CD4-positive, alpha-beta T cell treated with Interleukin-1 beta for 1 hour (primary cell): ENCODE measurements at places on chromosomes 16 and 17.

GRCh38 chr16:2591476-2592240 lies 53.8 kb downstream of the PDPK1 start:
- DNase-seq: no peak

- DNase-seq: peak; percentile 24
These were observed 862 bp downstream of the DCAKD start for GRCh38 chr17:45050481-45051059.

GRCh38 chr16:47999595-47999994 lies 156.2 kb downstream of the ABCC12 start:
- no peak for DNase-seq

- DNase-seq: no peak
These were observed 5.6 kb upstream of the HSBP1 start for GRCh38 chr16:83802135-83802534.

GRCh38 chr17:9371019-9371418 lies 204.6 kb downstream of the STX8 start:
- no peak for DNase-seq

DNA sequence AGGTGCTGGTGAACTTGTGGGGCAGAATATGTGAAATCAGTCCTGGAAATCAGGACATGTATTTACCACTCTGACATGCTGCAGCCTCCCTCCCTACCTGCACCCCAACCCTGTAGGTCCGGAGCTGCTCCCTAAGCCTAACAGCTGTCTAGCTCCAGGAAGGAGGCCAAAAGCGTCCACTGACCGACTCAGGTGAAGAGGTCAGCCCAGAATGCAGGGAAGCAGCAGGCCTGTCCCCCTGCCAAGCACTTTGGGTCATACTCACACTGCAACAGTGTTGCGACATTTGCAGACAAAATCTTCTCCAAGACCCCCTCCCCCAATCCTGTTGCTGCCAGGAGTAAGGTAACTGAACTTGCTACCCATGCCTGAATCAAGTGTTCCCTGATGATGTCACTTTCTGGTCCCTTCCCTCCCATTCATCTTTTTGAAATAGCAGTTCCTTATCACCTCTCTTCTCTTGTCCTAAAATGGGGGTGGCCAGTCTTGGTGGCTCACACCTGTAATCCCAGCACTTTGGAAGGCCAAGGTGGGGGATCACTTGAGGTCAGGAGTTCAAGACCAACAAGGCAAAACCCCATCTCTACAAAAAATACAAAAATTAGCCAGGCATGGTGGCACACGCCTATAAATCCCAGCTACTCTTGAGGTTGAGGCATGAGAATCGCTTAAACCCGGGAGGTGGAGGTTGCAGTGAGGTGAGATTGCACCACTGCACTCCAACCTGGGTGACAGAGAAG lies 1.3 kb upstream of the ACLY start:
- DNase-seq: no peak

DNA sequence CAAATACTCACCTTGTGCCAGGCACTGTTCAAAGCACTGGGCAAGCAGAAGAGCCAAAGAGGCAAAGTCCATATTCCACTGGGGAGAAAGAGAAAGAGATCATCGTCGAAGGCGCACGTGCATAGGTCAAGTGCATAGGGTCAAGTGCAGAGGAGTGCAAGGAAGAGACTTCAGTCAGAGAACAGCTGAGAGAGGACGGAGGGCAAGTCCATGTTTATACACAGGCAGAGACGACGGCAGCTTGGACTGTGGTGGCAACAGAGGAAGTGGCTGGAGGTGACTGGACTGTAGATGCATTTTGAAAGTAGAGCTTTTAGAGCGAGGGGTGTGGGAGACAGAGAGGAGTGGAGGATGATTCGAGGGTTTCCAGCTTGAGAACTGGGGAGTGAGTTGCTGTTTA lies 74.7 kb upstream of the SDK2 start:
- no peak for DNase-seq

DNA sequence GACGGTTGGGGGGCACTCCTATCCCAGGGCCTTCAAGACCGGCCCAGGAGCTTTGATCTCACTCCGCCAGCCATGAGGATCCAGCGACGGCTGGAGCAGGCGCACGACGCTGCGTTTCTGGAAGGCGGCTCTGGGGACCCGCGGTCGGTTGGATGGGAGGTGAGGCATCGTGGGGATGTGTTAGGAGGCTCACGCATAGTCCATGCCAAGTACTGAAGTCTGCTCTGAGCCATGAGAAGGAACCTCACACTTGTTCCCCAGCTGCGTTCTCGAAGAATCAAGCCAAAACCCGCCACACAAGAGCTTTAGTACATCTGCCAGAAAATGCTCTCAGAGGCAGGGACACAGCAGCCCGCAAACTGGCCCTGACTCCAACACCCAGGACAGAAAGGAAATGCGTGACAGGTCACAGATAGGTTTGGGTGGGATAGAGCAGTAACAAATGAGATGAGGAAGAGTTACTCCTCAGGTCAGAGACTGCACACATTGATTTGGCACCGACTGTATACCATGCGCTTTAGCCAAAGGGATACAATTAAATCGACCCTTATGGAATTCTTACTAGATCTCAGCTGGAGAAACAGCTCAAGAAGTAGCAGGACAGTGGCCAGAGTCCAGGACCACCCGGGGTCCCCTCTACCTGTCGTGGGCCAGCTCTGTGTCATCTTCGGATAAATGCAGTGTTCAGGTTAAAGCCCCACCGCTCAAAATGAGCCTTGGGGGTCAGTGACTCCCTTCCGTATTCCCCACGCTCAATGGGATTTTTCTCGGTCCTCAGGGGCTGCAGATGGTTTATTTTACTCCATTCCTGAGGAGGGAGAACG lies 6.7 kb upstream of the GSG1L start:
- no peak for DNase-seq

GRCh38 chr17:2122641-2123302 lies 67.9 kb downstream of the HIC1 start:
- peak; percentile 45 for DNase-seq

- DNase-seq: no peak
These were observed 997 bp downstream of the HOXB7 start for GRCh38 chr17:48609759-48610281.

- DNase-seq: no peak
These were observed 260.8 kb upstream of the PSMD7 start for GRCh38 chr16:74035816-74036215.

DNA sequence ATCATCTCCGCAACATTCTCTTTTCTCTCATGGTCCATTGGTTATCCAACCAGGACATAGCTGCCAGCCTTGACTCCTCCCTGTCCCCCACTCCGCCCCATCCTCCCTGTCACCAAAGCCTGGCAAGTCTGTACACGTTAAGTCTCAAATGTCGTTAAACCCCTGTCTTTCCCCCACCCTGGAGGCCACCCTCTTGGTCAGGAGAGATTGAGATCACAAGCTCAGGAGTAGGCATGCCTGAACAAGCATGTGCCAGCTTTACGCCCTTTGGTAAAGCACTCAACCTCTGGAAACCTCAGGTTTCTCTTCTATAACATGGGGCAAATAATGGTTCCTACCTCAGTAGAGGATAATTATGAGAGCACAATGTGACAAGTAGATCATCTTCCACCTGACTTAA lies 38.1 kb upstream of the CCL1 start:
- no peak for DNase-seq

- DNase-seq: no peak
These were observed 17.0 kb downstream of the DUSP14 start for GRCh38 chr17:37506678-37507077.

DNA sequence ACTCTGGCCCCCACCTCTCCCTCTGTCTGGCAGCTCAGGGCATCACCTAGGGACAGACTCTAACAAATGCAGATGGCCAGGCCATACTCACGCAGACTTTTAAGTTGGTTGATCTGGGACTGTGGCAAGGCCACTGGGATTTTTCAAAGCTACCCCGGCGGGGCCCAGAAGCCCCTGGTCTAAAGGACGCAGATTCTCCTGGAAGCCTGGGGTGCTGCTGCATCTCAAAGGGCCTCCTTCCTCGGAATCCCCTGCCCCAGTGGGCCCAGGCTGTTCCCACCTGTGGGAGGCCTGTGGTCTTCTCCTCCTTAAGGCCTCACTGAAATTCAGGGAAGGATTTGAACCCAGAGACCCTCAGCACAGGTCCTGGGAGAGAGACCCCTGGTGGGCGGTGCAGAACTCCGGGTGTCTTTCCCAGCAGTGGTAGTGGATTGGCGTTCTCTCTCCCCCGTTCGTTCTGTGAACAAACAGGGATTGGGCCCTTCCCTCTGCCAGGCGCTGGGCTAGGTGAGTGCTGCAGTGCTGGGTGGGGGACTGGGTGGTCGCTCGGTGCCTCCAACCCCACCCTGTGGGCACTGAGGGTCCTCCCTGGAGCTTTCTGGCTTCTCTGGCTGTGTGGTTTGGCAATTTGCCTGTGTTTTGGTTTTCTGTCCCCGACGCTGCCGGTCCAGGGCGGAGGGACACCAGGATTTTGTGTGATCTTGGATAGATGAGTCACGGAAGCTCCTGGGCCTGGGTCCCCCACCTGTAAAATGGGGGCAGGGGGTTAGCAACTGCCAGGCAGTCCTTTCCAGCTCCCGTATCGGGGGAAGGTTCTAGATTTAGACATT lies 160.5 kb upstream of the GSE1 start:
- DNase-seq: no peak

GRCh38 chr16:27431773-27432532 lies 30.0 kb downstream of the IL21R start:
- DNase-seq: no peak

- DNase-seq: peak; percentile 90
These were observed 6.1 kb upstream of the SP2 start for GRCh38 chr17:47889734-47890529.

- no peak for DNase-seq
These were observed 294.6 kb upstream of the HSBP1 start for GRCh38 chr16:83513008-83513755.

GRCh38 chr17:65184235-65184959 lies 47.2 kb downstream of the RGS9 start:
- no peak for DNase-seq

DNA sequence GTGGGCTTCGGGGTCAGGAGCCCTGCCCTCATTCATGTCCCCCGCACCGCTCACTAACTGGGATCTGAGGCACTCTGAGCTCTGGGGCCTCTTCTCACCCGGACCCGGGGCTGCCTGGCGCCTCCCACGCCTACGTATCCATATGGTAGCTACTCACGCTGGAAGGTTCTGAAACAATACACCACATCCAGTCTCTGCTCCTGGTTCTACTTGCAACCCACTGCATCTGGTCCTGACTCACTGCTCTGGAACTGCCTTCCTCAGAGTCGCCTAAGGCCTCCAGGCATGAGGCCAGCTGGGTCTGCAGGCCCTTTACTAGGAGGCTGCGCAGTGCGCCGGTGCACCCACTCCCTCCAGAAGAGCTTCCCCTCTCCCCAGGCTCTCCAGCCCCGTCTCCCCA lies 18.1 kb downstream of the USP36 start:
- no peak for DNase-seq

DNA sequence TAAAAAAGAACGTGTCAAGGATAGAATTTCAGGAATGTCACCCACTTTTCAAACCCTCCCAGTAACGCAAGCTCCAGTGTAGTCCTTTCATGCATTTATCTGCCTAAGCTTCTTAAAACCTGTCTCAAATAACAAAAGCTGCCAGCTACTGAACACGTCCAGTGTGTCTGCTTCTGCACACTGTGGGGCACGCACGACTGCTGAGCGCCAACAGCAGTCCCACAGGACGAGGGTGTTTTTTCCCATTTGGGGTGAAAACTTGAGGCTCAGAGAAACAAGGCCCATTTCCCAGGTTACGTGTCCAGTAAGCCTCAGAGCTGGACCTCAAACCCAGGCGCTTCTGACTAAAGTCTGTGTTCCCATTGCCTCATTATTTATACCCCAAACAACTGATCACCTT lies 17.2 kb downstream of the NTAN1 start:
- no peak for DNase-seq

GRCh38 chr16:2490190-2491105 lies 15.5 kb downstream of the TBC1D24 start:
- no peak for DNase-seq

DNA sequence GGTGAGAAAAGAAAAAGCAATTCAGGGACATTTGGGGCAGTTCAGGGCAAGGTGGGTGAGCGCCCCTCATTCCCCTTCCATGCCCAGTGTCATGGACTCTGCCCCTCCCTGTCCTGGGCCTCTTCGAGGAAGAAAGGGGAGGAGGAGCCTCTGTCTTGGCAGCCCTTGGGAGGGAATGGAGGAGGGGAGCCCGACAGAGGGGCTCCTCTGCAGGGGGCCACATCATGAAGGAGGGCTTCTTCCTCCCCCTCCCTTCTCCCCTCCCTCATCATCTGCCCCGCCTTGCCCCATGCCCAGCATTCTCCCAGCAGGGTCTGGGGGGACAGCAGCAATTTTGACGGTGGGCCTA lies 33.2 kb upstream of the TAC4 start:
- no peak for DNase-seq

GRCh38 chr17:28240688-28241340 lies 78.2 kb upstream of the TMEM97 start:
- no peak for DNase-seq

DNA sequence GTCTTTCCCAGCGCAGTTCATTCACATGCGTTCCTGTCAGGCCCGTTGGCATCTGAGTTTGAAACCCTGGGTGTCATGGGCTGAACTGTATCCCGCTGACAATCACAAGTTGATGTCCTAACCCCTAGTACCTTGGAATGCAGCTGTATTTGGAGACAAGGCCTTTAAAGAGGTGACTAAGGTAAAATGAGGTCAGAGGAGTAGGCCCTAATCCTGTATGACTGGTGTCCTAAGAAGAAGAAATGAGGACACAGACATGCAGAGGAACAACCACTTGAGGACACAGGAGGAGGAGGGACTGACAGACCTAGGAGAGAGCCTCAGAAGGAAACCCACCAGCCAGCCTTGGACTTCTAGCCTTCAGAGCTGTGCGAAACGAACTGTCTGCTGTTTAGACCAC lies 33.1 kb downstream of the TRPV2 start:
- DNase-seq: no peak

- no peak for DNase-seq
These were observed 193.8 kb upstream of the SHISA6 start for GRCh38 chr17:11047228-11047627.

DNA sequence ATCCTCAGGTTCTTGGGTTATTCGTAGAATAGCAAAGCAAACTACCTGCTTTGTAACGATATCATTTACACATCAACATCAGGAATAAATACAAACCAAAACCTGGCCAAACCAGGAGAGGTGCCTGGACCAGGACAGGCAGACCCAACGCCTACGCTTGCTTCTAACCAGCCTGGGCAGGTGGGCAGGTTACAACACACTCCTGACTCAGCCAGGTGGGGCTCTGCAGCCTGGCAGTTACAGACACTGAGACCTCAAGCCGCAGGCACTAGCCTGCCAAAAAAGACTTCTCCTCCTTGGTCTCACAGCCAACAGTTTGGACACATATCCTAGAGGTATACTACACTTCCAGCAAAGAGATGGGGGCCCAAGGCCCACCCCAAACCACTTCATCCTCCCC lies 14.0 kb downstream of the ANKRD11 start:
- DNase-seq: no peak

- DNase-seq: no peak
These were observed 9.3 kb downstream of the SAP30BP start for GRCh38 chr17:75676461-75676860.

- peak; percentile 38 for DNase-seq
These were observed 4.8 kb upstream of the ADAT1 start for GRCh38 chr16:75627851-75628250.

- DNase-seq: no peak
These were observed 31.4 kb downstream of the STX8 start for GRCh38 chr17:9544221-9544620.
